Sciatic nerve (tissue), 2 donors: ENCODE measurements at places on chromosomes 3 and 15.

DNA sequence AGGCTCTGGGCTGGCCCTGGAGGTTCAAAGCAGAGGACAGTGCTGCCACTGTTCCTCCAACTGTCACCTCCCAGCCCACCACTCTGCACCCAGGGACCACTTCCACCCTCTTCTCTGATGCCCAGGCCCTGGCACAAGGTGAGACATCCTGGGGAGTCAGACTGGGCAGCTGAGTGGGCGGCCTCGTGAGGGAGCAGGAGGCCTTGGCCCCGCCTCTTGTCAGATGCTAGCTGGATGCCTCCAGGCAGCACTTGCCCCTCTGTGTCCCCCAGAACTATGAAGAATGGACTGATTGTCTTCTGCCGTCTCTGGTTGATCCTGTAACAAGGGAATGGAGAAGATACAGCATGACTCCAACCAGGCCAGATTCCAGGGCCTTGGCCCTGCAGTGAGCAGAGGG lies 191.0 kb upstream of the LINGO1 start:
- no peak for DNase-seq

GRCh38 chr3:20739814-20740213 lies 553.8 kb upstream of the SGO1 start:
- no peak for DNase-seq

- peak; percentile 59 for DNase-seq
Measured at GRCh38 chr15:77032052-77032646, 37.2 kb downstream of the PSTPIP1 start.

DNA sequence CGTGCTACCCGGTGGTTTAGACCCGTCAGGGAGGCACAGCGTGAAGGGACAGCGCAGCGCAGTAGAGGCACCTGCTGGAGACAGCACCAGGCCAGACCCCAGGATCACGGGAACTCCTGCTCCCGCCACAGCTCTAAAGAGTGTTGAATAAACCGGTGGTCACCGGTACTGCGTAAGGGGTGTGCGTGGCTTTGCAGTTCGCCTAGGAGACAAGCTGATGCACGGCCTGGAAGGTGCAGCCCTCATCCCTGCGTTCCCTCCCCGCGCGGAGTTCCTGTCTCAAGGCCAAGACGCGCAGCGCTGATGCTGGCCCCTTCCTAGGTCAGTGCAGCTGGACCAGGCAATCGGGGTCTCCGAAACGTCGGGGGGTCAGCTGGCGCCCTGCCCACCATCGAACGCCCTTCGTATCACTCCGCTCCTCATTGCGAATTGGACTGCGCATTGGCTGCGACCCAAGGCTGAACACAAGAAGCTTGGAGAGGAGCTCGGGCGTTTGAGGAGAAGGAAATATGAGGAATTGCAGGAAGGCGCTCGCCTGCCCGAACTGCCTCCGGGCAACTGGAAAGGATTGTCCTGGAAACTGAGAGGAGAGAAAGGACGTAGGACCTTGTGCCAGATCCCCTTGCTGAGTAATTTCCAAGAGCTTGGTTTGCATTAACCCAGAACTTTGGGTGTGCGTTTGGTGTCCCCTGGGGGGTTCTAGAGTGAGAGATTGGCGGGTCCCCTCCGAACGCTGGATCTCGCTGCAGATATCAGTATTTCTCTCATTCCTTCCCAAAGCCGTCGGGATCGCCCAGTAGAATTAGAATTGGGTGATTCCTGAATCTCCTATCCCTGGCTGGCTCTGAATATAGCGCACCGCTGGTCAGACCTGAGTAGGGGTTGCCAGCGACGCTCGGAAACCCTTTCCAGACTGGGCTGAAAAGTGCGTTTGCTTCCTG lies 2.3 kb upstream of the SOX14 start:
- no peak for DNase-seq

DNA sequence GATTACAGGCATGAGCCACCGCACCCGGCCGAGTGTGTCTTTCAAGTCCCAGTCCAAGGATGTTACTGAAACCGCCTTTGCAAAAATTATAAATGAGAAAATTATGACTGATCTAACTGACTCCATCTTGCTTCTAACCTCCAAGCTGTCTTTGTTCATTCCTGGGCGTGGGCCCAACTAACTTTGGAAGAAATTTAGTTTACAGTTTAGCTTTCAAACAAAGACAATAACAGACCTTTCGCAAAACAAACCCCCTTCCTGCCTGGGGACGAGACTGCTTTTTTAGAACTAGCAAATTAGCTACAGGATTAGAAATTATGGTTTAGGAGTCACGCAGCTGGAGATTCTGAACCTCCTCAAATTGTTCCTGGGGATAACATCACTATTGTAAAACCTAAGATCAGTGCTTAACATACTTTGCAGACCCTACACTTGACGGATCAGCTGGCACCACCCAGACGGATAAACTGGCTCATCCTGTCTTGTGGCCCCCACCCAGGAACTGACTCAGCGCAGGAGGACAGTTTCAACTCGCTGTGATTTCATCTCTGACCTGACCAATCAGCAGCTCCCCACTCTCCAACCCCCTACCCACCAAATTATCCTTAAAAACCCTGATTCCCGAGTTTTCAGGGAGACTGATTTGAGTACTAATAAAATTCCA lies 23.8 kb downstream of the NANOGP8 start:
- no peak for DNase-seq

DNA sequence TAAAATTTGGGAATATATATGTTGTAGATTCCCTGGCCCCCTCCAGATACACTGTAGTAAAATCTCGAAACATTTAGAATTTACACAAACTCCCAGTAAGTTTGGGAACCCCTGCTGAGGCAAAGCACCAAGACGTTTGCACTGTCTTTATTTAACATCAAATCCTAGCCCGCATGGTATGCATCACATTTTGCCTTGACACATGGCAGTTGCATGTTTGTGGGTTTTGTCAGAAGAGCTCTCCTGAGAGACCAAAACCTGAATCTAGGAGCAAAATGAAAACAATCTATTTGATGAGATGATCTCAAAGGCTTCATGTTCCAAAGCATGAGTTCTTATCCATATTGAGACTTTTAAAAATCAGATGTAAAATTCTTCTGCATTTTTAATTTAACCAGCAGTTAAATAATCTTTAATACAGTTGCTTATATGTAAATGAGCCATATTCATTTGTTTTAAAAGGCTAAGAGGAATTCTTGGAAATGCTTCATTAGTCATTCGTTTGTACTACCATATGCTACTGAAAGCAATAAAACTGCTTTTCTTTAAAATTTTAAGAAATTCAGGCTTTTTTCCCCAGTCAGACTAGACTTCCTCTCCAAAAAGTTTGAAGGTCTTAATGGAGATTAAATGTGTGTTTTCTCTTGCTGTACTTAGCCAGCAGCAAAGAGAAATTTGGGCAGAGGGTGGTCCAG lies 105.2 kb upstream of the BOC start:
- no peak for DNase-seq

- DNase-seq, result no peak
Measured at GRCh38 chr15:28887339-28888174, 1.8 kb downstream of the APBA2 start.

DNA sequence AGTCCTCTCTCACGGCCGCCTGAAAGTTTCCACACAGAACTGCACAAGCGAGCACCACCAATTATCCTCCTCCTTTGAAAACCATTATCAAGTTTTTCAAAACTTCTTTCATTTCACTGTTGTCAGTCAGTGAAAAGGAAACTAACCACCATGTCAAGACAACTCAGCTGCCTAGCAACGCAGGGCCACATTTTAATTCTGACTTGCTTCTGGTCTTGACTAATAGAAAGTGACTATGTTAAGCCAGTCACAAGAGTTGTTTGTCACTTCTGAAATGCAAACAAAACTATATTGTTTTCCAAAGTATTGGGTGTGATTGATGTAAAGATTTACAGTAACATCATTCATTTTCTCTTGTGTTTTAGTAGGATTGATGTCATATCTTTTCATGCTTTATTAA lies 612.8 kb upstream of the AGTR1 start:
- DNase-seq, result no peak

- DNase-seq, result no peak
Measured at GRCh38 chr3:151900884-151901643, 27.6 kb downstream of the SUCNR1 start.

- no peak for DNase-seq
Measured at GRCh38 chr3:9569054-9569453, 15.4 kb upstream of the LHFPL4 start.

DNA sequence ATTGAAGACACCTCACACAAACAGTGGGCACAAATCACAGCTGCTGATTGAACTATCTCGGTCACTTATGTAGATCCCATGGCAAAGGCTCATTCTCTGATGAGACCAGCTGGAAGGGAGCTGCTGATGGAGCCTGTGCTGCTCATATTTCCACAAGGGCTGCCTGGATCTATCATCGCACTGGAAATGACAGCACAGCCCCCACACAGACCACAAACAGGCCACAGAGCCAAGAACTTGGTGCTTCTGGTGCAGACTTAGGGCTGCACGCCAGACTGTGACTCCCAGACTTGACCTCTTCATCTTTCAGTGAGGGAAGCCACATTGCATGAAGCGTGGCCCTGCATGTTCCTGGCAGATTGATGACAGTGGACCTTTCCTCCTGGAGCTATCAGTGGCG lies 197.6 kb downstream of the MINAR1 start:
- DNase-seq, result no peak

- DNase-seq, result no peak
Measured at GRCh38 chr3:143137435-143138036, 18.0 kb downstream of the CHST2 start.

DNA sequence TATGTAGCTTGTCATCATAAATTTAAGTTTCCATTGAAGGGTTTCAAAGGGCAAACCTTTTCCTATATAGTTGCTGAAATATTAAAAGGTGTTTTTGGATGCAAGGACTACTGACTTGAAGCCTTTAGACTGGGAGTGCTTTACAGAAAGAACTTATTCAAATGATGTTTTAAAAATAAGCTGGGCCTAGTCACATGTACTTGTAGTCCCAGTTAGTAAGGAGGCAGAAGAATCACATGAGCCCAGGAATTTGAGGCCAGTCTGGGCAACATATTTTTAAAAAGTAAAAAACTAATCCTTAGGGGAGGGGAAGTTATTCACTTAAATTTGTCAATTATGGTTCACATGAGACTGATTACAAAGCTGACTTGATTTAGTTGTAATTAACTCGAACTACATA lies 65.0 kb downstream of the SMARCC1 start:
- no peak for DNase-seq

DNA sequence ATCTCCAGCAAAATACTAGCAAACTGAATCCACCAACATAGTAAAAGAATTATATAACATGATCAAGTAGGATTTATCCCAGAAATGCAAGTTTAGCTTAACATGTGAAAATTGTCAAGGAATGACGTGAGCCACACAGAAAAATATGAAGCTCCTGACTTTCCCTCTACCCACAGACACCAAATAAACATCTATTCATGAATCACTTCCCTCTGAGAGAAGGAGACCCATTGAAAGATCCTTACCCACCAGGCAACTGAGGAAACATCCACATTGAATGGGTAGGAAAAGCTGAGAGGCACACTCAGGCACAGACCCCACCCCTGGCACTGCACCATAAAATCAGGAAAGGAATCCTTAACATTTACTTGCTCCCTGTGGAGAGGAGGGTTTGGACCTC lies 102.2 kb upstream of the MANF start:
- no peak for DNase-seq

DNA sequence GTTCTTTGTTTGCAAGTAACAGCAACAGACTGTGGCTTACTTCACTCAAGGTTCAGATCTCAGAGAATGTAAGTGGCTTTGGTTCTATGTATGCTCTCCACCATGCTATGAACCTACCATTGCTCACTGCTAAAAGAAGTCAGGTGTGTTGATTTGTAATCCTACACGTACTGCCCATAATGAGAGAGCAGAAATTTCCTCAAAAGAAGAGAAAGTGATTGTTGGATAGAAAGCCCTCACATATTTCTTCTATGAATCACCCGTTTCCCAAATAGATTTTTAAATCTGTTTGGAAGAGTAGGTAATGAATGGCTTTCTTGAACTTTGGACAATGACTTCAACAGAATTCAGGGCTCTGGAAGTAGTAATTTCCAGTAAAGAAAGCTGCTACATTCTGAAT lies 565.4 kb downstream of the ROBO2 start:
- no peak for DNase-seq

- no peak for DNase-seq
Measured at GRCh38 chr3:195566797-195567196, 16.9 kb downstream of the APOD start.

GRCh38 chr3:64094713-64095079 lies 71.4 kb upstream of the PSMD6 start:
- no peak for DNase-seq

DNA sequence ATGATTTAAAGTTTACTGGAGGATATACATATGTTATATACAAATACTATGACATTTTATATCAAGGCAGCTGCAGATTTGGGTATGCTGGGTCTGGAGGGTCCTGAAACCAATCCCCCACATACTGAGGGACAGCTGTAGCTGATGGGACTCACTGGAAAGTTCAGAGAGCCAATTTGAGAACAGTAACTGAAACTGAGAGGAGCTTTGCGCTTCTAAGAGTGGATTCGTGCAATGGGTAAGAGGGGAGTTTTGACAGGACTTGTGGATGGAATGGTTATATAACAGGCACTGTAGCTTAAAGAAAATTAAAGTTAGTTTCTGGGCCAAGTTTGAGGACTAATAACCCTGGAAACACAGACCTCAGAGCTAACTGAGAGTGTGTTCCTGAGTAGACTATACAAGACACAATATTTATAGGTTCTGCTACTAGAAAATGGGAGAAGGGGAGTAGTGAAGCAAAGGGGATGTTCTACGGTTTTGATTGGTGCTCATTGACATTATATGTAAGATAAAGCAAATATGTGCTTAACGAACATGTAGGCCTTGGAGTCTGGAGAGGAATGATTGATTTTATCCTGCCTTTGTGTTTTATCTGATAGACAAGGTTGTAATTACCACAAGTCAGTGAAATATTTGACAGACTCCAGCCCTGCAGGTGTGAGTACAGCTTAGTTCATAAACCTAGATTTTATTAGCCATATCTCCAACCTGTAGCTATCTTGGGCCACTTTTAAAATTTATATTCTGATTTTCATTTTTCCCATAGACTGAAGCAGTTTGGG lies 4.8 kb upstream of the ZMAT3 start:
- no peak for DNase-seq
